ENCODE measurements at places on chromosomes 3 and 15.
A peak's percentile ranks its signal among the peaks of the same experiment; 100 is the strongest.

DNA sequence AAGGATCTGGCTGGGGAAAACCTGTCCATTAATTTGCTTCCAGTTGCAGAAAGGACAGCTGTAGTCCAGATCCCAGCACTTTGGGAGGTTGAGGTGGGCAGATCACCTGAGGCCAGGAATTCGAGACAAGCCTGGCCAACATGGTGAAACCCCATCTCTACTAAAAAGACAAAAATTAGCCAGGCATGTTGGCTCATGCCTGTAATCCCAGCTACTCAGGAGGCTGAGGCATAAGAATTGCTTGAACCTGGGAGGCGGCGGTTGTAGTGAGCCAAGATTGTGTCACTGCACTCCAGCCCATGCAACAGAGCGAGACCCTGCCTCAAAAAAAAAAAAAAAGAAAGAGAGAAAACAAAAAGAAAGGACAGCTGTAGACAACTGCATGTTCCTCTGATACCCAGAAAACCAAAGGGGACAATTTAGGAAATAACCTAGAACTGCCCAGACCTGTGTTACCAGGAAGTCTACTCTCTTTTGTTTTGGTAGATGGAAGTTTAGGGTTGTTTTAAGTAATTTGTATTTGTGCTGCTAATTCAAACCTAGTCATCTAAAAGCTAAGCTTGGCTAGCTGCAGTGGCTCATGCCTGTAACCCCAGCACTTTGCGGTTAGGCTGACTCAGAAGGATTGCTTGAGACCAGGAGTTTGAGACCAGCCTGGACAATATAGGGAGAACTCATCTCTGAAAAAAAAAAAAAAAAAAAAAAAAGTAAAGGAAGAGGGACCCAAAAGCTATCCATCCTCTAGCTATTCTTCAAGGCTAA, 22.7 kb downstream of the EXD1 start:
- no peak for DNase-seq

DNA sequence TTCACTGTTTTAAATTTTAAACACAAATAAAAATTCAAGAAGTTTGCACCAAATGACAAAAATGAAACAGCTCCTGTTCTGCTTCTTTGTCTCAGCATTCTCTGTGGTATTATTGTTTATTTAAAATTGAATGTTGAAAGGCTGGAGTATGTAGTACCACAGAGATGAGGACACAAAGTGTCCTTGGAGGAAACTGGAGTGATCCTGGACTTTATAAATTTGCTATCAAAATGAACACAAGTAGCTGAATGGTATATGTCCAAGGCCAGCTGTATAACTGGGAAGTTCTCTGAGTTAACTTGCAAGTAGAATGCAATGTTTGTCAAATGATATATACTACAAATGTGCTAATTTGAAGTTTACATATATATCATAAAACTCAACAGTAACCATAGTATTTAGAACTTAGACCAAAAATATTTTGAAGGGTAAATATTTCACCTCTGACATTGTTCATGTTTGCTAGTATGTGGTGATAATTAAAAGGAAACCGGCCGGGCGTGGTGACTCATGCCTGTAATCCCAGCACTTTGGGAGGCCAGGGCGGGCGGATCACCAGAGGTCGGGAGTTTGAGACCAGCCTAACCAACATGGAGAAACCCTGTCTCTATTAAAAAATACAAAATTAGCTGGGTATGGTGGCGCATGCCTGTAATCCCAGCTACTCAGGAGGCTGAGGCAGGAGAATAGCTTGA, 12.3 kb downstream of the BTLA start:
- DNase-seq: no peak

GRCh38 chr3:61352306-61352705, 101.1 kb upstream of the FHIT start:
- no peak for DNase-seq

GRCh38 chr3:73084170-73084569, 22.7 kb downstream of the EBLN2 start:
- no peak for DNase-seq

DNA sequence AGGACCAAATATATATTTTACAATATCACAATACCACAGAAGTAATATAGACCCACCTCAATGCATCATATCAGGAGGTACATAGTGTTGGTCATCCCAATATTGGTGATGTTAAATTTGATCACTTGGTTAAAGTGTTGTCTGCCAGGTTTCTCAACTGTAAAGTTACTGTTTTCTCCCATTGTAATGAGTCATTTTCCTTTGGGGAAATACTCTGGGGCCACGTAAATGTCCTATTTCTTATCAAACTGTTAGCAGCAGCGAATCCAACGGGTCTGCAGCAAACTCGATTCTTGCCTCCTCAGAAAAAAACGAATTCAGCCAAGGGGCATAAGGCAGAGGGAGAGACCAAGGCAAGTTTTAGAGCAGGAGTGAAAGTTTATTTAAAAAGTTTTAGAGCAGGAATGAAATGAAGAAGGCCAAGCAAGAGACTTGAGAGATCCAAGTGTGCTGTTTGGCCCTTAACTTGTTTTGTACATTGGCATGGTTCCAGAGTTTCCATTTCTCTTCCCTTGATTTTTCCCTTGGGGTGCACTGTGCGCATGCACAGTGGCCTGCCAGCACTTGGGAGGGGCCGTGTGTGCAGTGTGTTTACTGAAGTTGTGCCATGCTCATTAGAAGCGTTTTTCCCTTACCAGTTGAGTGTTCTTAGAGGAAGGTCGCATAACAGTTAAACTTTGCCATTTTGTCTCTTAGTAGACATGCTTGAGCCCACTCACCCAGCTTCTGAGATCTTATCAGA, 512.5 kb downstream of the AGBL1 start:
- no peak for DNase-seq

DNA sequence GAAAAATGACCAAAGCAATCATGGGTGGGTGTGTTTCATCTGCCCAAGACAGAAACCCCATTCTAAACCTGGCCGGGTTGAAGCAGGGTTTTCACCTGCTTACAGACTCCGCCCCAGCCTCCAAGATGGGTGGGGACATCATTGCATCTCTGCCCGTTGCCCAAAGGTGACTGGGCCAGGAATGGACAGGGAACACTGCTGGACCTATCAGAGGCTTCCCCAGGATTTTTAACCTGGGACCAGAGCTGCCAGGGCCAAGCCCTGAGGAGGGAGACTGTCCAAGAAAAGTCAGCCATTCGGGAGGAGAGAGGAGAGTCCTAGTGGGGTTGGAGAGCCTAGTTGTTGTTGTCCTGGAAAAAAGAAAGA, 109.7 kb upstream of the ALDH1A3 start:
- DNase-seq: no peak

GRCh38 chr15:73981761-73982221, 10.3 kb downstream of the STOML1 start:
- DNase-seq: no peak

GRCh38 chr15:62773369-62774165, 269.0 kb upstream of the TPM1 start:
- DNase-seq: no peak

DNA sequence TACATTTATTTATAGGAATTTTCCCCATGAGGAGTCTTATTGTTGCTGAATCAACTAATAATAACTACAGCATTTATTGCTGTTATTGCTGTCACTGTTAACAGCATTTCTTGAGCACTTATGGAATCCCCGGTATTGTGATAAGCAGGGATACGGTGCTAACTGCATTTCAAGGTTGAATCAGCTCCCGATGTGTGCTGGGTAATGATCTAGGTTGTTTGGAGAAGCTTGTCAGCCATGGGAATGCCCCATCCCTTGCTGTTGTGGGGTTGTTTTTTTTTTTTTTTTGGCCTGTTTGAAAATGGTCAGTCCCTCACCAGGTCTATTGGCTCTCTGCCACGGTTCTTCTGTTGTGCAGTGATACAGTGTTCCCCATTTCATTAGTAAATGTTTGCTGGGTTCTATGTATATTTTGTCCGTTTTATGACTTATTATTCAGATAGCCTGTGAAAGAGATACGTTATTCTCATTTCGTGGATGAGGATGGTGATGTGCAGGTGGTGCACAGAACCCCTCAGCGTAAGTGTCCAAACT, 48.5 kb downstream of the MED12L start:
- DNase-seq: no peak

DNA sequence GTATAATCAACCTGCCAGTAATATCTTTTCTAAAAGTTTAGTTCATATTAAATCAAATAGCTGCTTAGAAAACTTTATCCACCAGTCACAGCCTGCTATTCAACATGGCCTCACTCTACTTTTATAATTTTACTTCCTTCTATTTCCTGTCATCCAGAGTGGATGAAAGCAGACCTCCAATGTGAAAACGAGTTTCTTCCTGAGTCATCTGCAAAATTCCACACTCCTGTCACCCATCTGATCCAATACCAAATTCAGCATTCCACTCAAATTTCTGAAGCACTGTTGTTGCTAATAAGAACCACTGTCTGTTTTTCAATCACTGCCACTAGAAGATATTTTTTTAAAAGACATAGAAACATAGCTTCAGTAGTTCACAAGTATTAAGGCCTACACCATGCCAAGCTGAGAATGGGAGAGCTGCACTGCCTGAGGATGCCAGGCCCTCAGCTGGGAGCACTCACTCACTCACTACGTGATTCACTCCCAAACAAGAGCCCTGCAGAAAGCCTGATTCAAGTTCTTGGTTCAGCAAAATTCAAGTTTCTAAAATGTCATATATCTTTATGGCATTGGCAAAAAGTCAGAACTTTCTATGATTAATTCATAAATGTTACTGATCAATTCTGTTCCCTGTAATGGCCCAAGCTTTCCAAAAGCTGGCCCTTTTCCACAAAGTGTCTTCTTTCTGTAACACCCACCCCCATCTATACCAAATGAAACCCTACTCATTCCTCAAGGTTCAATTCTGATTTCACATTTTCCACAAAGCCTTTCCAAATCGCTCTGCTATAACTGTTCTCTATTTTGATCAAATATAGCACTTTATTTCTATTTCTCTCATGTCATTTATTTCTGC, 82.9 kb downstream of the FSIP1 start:
- DNase-seq: no peak

DNA sequence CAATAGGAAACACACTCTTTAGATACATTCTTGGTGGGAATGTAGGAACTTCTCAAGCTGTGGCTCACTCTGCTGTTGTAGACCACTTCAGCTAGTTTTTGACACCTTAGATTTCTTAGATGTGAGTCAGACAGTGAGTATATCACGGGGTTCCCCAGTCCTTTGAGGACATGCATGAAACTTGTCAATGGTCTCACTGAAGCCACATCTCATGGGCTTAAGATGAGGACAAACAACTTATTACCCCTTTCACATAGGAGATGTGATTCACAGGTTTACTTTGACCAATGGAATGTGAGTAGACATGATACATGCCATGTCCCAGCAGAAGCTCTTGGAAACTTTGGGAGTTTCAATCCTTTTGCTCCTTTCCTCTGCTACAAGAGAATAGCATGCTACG, 325.5 kb downstream of the CHST2 start:
- no peak for DNase-seq

GRCh38 chr15:25899870-25900269, 36.7 kb upstream of the ATP10A start:
- no peak for DNase-seq

GRCh38 chr3:30269751-30270445, 336.5 kb upstream of the TGFBR2 start:
- no peak for DNase-seq

- no peak for DNase-seq
Measured at GRCh38 chr3:13463618-13464400, 16.3 kb upstream of the HDAC11 start.

DNA sequence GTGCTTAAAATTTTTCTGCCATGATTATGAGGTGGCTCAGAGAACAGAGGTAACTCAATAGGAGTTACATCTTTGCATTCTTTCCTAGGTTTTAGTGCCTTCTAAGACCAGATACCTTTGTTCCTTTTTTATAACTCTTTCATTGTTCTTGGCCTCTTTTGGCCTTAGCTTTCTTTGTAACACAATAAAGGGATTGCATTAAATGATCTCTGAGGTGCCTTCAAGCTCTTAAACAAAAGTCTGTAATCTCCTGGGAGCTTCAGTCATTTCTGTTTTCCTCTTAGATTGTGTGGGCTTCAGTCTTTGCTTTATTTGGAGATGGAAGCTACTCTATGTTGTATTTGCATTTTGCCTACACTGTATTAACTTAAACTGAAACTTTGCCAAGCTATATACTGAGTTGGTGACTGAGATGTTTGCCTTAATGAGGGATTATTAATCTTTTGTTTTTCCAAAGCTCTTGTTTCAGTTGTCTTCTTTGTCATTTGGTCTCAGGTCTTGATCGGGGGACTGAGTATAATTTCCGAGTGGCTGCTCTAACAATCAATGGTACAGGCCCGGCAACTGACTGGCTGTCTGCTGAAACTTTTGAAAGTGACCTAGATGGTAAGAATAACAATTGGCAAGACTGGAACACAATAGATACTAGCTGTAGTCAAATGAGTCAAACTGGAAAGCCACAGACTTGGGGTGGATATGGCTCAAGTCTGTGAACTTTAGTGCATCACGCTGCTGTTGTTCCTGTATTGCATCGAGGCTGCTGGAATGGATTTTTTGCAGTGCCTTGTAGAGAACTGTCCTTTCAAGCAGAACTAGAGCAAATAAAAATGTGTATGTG, 110.3 kb downstream of the HCN4 start:
- no peak for DNase-seq

GRCh38 chr3:153350420-153350819, 188.4 kb downstream of the RAP2B start:
- DNase-seq: no peak

GRCh38 chr3:16467393-16467792, 46.1 kb downstream of the RFTN1 start:
- DNase-seq: peak; percentile 62

- peak; percentile 33 for DNase-seq
Measured at GRCh38 chr3:169865176-169865767, 4.5 kb downstream of the LRRC31 start.

DNA sequence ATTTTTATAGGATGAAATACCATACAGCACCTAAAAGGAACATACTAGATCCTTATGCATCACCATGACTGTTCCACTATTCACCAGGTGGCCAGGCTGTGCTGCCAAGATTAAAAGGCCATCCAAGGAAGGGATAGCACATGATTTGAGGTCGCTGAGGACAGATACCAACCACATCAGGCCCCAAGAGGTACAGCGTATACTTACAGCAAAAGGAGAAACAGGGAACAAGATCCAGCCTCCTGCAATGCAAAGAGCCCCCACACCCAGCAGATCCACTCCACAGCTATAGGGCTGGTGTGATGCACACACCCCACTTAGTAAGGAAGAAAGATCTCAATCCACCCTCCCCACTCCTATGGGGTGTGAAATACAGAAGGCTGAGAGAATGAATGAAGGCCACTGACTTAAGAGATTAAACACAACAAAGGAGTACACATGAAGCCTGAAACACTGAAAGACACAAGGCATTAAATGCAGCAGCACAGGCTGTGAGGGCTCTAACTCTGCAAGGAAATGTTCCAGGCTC, 32.0 kb upstream of the ZNF445 start:
- peak; percentile 19 for DNase-seq

- no peak for DNase-seq
Measured at GRCh38 chr3:150920236-150920635, 15.0 kb upstream of the MINDY4B start.
